Left colon (tissue), 2 donors: ENCODE measurements at places on chromosomes 1 and 21.

GRCh38 chr1:1302006-1302430 is 5.7 kb downstream of the ACAP3 start:
- no peak for DNase-seq

DNA sequence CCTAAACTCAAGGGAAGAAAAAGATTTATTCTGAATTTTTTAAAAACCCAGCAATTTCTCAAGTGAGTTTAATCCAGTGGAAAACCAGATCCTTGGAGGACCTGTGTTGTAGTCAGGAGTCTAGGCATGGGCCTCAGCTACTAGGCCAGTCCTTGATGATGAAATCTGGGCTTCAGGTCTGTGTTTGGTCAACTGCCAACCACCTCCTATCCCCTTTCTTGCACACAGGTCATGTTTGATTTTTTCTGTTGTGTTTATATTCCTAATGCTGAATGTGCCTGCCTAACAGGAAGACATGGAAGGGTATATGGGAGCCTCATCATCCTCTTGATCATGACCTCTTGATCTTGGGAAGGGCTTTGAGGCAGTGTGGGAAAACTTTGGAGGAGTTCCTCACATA is 38.2 kb upstream of the SLC19A2 start:
- DNase-seq = no peak

DNA sequence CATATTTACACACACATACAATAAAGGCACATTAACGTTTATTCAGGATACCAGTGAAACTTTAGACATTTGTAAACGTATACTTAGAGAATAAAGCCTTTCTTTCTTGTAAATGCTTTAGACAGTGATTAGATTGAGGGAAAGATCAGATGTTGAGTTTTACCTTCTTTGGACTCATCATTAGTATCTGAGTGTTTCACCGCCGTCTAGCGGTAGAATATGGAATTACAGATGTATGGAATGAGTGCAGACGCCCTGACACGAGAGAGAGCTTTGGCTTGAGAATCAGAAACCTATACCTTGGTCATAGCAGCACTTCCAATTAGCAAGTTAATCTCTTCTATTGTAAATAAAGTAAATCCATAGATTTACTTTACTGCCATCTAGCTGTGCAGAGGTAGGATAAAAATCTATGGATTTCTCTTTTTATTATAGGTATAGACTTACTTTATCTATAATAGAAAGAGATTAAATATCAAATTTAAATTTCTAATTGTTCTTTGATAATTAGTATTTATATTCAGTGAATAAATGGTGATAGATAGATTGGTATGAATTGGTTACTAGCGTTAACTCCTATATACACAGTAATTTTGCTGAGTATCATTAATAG is 12.6 kb downstream of the FLG2 start:
- no peak for DNase-seq

- DNase-seq = no peak
Observed at GRCh38 chr21:32777269-32777668, 5.7 kb upstream of the PAXBP1 start.

DNA sequence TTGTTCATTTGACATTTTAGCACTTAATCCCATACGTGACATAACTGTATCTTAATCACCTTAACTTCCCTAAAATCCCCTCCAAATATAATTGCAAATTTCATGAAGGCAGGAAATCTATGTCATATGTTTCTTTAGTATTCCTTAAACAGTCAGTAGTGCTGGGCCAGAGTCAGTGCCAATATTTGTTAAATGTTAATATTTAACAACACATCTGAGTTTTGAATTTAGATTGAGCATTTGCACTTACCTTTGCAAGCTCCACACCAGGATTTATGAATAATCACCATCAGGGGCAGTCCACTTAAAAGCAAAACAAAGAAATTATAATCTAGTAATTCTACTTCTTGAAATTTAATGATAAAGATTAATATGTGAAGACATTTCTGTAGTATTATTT is 5.3 kb downstream of the KTI12 start:
- no peak for DNase-seq

DNA sequence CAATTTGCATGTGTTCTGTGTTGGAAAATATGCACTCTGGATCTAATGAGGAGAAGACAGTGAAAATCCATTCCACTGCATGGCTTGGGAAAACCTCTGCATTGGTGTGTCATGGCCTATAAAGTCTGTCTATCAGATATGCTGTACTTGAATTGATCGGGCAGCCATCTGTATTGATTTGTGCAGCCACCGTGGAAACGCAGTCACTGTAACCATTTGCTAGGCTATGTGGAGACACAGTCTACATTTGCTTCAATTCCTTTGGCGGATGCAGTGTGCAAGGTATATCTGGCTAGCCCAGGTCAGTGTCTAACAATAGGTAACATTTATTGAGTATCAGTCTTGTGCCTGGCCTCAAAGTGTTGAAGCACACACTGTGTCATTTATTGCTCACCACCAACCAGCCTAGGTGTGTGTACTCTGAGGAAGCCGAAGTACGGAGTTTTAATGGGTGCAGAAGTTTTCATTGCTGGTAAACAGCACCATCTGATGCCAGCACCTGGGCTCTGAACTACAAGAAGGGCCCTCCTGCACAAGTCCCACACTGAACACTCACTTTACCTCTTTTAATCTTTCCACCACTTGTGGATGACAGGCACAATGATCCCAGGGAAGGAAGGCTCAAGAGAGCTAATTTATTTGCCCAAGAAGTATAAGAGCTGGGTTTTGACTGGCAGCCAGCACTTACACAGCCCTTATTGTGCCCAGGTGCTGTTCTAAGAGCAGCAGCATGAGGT is 83.4 kb downstream of the DAB1 start:
- DNase-seq = no peak

DNA sequence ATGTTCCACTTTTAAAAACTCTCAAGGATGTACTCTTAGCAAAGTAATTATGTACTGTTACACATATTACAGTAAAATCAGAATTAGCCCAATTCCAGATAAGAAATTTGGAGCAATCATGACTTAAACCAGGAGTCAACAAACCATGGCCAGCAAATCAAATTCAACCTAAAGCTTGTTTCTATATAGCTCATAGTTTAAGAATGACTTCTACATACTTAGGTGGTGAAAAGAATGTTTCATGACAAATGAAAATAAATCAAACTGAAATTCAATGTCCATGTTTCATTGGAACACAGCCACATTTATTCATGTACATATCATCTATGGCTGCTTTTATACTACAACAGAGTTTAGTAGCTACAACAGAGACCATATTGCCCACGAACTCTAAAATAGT is 35.1 kb downstream of the FRRS1 start:
- no peak for DNase-seq

GRCh38 chr1:56773341-56774066 is 45.7 kb downstream of the FYB2 start:
- no peak for DNase-seq

DNA sequence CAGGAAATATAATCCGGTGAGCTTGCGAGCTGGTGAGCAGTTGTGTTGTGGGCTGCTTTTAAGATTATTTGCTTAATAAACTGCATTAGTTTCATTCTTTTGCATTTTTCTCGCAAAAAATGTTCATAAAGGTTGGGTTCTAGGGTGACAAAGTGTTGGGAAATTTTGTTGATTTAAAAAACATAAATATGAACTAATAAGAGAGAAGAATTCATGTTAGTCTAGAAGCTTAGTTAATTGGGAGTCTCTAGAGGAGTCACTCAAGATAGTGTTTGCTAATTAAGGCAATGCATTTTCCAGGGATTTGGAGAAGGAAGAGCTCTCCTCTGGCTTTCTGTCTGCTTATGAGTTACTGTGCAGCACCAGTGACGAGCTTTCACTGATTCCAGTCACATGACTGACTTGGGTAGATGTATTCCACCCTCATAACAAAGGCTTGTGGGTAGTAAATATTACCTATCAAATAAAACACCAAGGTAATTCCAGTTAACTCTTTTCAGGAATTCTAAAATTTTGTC is 417.0 kb downstream of the PTBP2 start:
- DNase-seq = no peak

DNA sequence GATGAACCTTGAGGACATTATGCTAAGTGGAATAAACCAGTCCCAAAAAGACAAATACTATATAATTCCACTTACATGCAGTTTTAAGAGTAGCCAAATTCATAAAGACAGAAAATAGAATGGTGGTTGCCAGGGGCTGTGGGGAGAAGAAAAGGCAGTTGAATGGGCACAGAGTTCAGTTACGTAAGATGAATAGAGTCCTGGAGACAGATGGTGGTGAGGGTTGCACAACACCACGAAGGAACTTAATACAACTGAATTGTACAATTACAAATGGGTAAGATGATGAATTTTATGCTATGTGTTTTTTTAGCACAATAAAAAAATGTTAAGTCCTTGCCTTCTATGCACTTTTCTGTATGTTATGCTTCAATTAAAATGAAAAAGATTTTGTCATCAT is 66.6 kb downstream of the CD34 start:
- no peak for DNase-seq

DNA sequence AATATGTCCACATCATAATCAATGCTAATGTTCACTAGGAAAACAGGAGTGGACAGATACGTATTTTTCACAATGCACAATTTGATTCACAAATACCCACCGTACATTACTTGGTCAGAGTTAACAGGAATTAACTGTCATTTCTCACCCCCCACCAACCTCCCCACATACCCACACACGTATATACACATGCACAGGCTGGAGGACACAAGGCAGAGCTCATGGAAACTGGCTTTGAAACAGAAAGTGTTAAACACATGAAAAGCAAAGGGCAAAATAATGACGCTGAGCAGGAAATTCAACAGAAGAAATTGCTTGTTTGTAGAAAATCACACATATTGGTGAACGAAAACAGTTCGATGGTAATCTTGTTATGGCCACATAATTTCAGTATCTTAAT is 188.4 kb upstream of the DMRTA2 start:
- DNase-seq = no peak

GRCh38 chr1:228807904-228808605 is 72.8 kb downstream of the RHOU start:
- DNase-seq = no peak

DNA sequence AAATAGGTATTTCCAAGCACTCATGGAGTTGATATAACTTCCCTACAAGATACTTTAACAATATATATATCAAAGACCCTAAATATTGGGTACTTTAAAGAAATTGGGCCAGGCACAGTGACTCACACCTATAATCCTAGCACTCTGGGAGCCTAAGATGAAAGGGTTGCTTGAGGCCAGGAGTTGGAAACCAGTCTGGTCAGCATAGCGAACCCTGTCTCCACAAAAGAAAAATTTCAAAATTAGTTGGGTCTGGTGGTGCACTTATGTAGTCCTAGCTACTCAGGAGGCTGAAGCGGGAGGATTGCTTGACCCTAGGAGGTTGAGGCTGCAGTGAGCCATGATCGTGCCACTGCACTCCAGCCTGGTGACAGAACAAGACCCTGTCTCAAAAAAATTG is 393.9 kb upstream of the DEPDC1 start:
- no peak for DNase-seq

DNA sequence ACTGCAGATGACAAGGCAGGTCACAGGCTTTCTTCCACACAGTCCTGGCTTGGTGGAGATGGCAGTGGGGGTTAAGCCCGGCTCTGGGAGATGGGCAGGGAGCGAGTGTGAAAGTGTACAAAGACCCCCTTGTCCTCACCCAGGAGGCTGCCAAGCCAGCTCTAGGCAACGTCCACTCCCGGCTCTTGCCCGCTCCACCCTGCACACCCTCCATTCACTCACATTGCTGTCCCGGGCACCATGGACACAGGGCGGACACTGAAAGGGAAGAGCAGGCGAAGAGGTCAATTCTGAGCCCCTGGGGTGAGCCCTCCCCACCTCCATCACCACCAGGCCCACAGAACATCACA is 8.9 kb downstream of the COL16A1 start:
- no peak for DNase-seq

DNA sequence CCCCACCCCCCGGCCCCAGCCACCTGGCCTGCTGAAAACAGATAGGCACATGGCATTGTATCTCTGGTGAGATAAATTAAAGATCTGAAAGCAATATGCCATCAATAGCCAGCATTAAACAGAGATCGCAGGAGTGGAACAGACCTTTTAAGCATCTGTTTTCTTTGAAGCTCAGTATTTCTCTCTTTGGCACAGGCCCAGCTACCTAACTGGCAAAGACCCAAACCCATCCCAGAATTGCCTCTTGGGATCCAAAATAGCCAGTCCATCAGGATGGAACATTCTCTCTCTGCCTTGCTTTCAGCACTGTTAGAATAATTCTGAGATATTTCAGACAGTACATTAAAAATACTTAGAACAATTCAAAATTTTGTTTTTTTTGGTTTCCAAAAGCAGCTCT is 46.0 kb downstream of the KCNJ6 start:
- no peak for DNase-seq

DNA sequence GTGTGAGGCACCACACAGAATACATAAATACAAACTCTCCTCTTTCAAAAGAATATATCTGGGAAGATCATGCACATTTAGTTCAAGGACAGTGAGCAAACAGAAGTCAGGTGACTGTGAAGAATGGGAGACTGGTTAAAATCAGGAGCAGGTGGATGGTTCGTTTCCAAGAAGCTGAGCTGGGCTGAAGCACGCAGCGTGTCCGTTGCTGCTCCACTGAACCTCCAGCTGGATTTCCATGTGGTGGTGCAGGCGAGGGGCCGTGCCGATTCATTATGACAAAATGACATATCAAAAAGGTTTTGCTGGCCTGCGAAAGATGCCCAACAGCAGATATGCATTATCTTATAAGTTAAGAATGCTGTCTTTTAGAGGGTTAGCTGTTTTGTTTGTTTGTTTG is 66.0 kb downstream of the OLIG1 start:
- DNase-seq = no peak

DNA sequence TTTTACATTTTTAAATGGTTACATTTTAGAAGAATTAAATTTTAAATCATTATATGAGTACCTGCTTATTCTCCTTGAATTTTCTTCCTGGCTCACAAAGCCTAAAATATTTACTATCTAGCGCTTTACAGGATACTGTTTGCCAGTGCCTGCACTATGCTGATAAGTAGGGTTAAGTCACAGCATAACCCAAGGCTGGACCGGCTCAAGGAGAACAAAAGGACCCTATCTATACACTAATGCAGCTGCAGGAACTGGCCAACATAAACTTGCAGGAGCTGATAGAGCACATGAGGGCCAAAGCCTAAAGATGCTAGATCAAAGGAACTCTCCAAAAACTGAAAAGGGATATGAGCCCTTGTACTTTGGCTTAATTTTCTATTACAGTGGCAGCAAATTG is 1086.9 kb upstream of the TMPRSS15 start:
- no peak for DNase-seq

- no peak for DNase-seq
Observed at GRCh38 chr1:85934516-85934915, 222.1 kb downstream of the COL24A1 start.

GRCh38 chr1:221697923-221698425 is 43.9 kb downstream of the DUSP10 start:
- no peak for DNase-seq

- no peak for DNase-seq
Observed at GRCh38 chr1:223752721-223753515, 40.6 kb downstream of the CAPN2 start.

- DNase-seq = no peak
Observed at GRCh38 chr1:85058786-85059185, 10.5 kb upstream of the MCOLN3 start.

- DNase-seq = no peak
Observed at GRCh38 chr1:41353744-41354143, 7.5 kb upstream of the FOXO6 start.

GRCh38 chr1:178483251-178483957 is 13.4 kb downstream of the CLEC20A start:
- no peak for DNase-seq

GRCh38 chr1:193031431-193031830 is 27.7 kb downstream of the UCHL5 start:
- no peak for DNase-seq

- DNase-seq = no peak
Observed at GRCh38 chr1:60280819-60281218, 207.2 kb upstream of the C1orf87 start.
